H7 (cell line): ENCODE measurements at places on chromosomes 16 and 17. TPM values are rescaled to one million over a fixed set of nuclear protein-coding genes. Genes with fewer than 3 reads are reported as not detected.

DNA sequence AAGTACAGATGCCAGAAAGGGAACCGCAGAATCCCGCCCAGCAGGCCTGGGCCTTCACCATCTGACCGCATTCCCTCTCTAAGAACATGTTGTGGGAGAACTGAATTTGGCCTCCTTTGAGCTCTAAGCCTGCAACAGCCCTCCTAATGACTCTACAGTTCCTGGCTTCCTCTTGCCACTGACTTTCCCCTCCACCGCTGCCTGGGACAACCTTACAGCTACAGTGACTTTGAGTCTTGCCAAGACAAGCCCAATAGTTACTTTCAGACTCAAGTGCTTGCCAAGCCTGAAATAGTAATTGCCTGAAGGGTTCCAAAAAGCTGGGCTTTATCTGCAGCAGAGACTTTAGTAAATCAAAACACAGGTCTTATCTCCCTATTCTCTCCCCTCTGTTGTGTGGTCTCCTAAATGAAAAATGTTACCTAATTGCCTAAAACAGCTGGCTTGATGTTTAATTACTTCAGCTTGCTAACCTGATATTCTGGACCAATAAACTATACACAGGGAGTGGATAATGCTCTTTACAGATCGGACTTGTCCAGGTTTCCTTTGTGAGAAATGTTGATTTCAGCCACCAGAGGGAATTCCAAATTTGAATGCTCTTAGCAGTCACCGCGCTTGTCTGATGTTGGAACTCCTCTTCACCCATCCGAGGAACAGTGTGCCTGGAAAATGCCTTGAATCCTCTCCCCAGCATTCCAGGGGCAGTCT, 85.1 kb upstream of the TBX2 start:
- no peak for DNase-seq

Gene AXIN1
- total RNA-seq: 52.4 and 57.8 TPM in 2 replicates

GRCh38 chr17:65013613-65014391, 42.7 kb downstream of the GNA13 start:
- DNase-seq: no peak

DNA sequence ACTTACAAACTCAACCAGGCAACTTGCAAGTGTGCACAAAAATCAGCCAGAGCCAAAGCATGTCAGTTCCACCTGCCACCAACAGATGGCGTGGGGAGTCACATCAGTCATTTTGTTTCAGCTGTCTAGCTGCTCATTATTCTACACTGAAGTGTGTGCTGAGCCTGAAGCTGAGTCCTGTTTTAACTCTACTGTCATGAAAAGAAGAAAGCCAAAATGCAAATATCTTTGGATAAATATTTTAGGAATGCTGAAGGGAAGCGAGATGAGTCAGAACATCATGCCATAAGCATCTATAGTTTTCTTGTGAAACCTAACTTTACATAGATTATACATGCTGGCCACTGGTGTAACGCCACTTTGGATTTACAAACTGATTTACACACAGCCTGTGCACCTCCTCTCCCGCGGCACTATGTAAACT, 172.6 kb downstream of the CDK5R1 start:
- DNase-seq: peak; percentile 64

GRCh38 chr17:68200689-68201417, 47.0 kb upstream of the AMZ2 start:
- DNase-seq: peak; percentile 88

DNA sequence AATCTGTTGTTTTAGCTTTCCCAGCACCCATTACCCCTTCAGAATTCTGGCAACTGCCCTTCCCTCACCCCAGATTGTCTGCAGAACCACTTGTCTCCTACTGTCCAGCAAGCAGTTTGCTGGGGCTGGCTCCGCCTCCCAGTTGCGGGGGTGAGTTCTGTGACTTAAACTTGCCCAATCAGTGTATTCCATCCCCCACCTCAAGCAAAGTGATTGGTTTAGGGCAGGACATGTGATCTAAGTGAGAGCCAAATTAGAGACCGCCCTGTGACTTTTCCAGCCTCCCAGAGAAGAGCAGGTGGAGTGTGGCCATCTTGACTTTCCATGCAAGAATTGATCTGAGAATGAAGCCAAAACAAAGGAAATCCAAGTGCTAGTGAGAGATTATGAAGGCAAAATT, 22.7 kb upstream of the SRCIN1 start:
- DNase-seq: peak; percentile 80

Gene SNX20
- not detected in 2 replicates for total RNA-seq

Gene BAIAP3
- total RNA-seq: 2.6 and 5.7 TPM in 2 replicates

DNA sequence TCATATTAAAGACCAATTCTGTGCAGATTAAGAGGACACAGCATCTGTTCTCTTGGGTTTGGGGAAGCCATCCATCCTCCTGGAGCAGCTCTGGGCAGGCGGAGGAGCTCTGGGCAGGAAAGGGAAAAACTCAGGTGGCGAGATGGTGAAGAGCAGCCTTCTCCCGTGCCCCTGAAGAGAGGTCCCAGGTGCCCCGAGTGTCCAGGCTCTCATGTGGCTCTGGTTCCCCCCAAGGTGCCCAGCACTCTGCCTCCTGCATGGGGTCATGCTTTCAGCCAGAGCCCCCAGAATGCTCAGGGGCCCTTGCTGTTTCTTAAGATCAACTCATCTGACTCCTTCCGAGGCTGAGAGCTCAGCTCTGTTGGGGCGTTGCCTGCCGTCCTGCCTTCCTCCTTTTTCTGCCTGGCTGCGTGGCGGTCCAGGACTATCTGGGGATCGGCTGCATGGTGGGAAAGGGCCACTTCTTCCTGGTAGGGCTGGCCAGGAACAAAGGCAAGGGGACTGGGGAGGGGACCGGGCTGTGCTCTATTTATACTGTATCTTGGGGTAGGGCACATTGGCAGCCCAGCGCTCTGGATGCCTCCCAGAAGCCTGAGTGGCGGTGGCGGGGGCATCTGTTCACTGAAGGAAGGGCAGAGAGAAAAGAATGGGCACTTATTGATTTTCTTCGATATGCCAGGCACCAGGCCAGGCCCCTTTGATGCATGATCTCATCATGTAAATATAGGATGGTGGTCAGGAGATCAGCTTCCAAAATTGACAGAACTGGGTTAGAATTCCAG, 103.2 kb upstream of the SDK2 start:
- no peak for DNase-seq
